NCI-H774 (cell line): ENCODE measurements at places on chromosomes 3 and 15.

DNA sequence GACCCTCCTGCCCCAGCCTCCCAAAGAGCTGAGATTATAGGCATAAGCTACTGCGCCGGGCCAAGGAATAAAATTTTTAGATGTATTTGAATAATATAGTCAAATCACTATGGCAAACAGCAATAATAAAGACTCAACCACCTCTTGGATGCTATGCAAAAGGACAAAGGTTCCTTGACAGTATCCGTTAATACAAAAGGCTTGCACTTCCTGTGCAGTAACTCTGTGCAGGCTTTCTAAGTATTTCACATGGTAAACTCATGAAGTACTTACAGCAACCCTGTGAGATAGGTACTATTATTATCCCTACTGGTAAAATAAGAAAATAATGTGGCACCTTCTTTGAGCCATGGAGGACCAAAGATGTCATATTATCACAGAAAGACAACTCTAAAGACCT, 86.8 kb downstream of the SHQ1 start:
- no peak for DNase-seq

DNA sequence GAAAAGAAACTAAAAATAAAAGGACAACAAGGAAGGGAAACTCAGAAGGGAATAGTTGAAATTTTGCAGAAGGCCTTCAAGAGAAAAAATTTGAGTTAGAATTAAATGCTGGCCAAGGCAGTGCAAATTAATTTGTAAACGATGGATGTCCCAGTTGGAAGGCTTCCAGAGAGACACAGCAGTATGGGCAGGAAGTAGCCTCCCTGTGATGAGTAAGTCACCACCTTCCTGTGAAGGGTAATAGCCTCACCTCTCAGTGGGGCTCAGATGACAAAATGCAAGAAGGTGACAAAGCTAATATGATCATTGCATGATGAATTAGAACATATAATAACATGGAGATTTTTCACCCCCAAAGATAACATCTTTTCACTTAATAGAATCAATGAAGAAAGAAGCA, 27.3 kb upstream of the TMCO5A start:
- no peak for DNase-seq

GRCh38 chr3:177602601-177603147, 405.4 kb upstream of the TBL1XR1 start:
- DNase-seq, result peak; percentile 65

DNA sequence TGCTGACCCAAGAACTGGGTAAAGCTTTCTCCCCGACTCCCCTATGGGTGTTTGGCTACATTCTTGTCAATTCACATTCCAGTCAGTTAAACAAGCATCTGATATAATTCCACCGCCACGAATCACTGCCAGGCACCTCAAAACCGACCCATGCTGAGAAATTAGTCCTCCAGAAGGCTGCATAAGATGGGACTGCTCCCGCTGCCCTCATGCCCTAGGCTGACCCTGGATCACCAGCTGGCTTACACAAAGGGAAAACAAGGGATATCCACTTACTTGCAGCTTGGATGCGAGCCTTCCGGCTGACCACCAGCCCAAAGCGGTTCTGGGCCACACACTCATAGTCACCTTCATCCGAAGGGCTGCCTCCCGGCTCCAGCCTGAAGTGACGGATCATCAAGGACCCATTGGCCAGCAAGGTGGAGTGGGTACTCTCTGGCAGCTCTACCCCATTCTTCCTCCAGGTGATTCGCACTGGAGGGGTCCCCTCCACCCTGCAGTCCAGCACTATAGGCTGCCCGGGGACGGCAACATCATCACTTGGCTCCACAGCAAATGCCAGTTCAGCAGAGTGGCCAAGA, 2.9 kb downstream of the IGDCC3 start:
- no peak for DNase-seq

GRCh38 chr3:173584093-173584837, 186.7 kb downstream of the NLGN1 start:
- no peak for DNase-seq

- no peak for DNase-seq
These were observed 38.0 kb downstream of the SENP2 start for GRCh38 chr3:185623939-185624665.

GRCh38 chr3:150149651-150150051, 179.0 kb upstream of the PFN2 start:
- DNase-seq, result peak; percentile 79

DNA sequence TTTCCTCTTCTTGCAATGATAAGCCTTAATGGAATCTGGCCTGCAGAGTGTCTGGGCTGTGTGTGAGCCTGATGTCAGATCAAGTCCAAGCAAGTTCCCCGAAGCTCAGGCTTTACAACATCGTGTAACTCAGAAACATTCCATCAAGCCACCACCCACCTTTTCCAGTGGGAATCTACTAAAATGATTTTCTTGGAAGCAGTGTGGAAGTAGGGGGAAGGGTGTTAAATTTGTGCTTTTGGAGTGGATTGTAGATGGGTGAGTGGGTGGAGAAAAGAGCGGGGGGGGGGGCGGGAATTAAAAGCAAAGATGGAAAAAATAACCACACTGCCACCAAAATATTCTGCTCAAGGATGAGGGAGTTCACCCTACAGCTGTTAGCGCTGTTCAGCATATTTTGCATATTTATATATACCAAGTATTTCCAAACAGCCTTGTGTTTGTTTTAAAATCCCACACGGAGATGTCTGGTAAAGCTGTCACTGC, 53.6 kb downstream of the VGLL3 start:
- DNase-seq, result no peak

- no peak for DNase-seq
These were observed 48.1 kb downstream of the ACAP2 start for GRCh38 chr3:195394700-195395099.

GRCh38 chr3:37941608-37942508, 48.7 kb upstream of the VILL start:
- DNase-seq, result no peak

GRCh38 chr3:177499779-177500423, 302.6 kb upstream of the TBL1XR1 start:
- DNase-seq, result no peak

DNA sequence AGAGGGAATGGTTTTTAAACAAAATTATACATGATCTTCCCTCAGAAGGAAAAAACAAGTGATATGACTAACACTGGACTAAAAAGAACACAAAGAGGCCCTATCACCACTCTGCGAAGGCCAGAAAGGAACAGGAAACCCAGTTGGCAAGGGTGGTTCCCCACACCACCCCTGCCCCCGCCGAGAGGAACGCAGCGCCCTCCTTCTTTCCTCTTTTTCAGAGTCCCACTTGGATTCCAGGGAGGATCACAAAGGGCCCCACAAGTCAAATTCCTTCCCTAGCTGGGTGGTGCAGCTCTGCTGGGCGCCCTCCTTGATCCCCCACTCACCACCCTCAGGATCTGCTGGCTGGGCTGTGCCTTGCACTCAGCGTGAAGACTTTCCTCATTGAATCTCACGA, 29.8 kb downstream of the PLA1A start:
- no peak for DNase-seq

GRCh38 chr3:126361211-126361610, 4.0 kb upstream of the KLF15 start:
- no peak for DNase-seq

- DNase-seq, result no peak
These were observed 75.6 kb upstream of the GOLGA8B start for GRCh38 chr15:34659056-34659455.

GRCh38 chr15:63553388-63553791, 43.8 kb upstream of the FBXL22 start:
- no peak for DNase-seq

GRCh38 chr3:49788056-49788455, 1.7 kb upstream of the IP6K1 start:
- DNase-seq, result no peak

- no peak for DNase-seq
These were observed 82.1 kb downstream of the DUT start for GRCh38 chr15:48413304-48413703.

GRCh38 chr15:79430901-79431635, 1.1 kb upstream of the MINAR1 start:
- DNase-seq, result no peak

GRCh38 chr3:40938591-40938990, 260.7 kb upstream of the CTNNB1 start:
- DNase-seq, result no peak

- DNase-seq, result no peak
These were observed 132.3 kb downstream of the VPS8 start for GRCh38 chr3:184944241-184944640.

GRCh38 chr15:78177447-78177873, 28.3 kb downstream of the IDH3A start:
- no peak for DNase-seq
